ENCODE measurements at places on chromosomes 2 and 18.

- DNase-seq, result no peak
These were observed 40.9 kb upstream of the LAPTM4A start for GRCh38 chr2:20092226-20092900.

- no peak for DNase-seq
These were observed 14.2 kb upstream of the CLASP1 start for GRCh38 chr2:121663434-121663833.

DNA sequence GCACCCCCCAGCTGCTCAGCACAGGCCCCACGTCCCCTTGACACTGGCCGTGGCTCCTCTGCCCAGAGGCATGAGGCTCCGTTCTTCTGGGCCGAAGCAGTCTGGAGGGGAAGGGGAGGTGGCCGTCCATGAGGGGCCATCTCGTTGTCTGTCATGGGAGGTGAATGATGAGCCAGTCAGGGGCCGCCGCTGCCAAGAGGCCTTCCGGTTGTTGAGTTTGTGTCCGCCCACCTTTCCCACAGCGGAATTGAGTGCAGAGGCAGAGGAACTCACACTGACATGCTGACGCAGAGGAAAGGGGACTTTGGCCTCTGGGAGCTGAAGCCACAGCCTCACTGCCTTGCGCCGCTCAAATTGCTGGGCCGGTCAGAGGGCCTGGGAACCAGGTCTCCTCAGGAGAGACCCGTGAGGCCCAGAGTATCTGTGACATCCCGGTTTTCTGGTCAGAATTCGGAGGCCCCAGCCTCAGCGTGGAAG, 268.4 kb downstream of the ATAD2B start:
- DNase-seq, result no peak

- no peak for DNase-seq
These were observed 73.5 kb downstream of the FIGN start for GRCh38 chr2:163662141-163662780.

- DNase-seq, result no peak
These were observed 291.5 kb downstream of the TDRD15 start for GRCh38 chr2:21415234-21415633.

DNA sequence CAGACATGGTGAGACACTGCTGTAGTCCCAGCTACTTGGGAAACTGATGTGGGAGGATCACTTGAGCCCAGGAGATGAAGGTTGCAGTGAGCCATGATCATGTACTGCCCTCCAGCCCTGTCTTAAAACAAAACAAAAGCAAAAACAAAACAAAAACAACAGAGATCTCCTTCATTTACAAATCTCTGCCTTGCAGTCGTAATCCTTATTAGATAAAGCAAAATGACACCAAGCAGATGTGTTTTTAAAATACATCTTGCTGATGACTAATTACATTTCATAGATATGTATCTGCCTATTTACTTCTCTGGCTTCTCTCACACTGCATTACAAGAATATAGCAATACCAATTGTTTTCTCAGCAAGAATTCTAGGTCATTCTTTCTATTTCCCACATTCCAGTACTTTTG, 22.8 kb downstream of the NFE2L2 start:
- no peak for DNase-seq

GRCh38 chr2:109701362-109701761, 87.2 kb downstream of the SOWAHC start:
- no peak for DNase-seq

- no peak for DNase-seq
These were observed 133.7 kb downstream of the FBXO15 start for GRCh38 chr18:74013955-74014354.

DNA sequence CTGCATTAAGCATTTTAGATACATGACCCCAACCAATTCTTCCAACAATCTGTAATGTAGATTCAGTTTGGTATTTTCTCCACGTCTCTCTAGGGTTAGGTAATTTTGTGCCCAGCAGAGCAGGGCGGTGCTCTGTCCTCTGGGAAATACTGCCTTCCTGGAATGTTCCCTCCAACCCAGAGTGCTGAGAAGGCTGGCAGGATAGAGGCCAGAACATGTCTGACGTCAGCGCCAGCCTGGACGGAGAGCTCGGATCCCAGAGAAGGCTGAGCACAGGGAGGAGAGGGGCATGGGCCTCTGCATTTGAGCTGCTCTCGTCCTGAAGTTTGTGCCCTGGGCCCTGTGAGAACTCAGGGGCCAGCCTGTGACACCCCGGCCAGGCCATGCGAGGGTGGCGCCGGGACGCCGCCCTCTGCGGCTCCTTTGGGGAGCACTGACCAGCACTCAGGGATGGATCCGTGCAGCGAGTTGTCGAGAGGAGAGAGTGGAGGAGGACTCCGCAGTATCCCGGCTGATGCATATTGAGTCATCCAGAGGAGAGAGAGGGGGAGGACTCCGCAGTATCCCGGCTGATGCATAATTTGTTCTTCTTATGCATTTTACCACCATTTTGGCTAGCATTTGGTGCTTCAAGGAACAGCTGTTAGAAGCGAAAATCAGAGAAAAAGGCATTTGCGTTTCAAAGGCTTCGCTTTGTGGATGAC, 80.0 kb upstream of the PXDN start:
- peak; percentile 62 for DNase-seq

DNA sequence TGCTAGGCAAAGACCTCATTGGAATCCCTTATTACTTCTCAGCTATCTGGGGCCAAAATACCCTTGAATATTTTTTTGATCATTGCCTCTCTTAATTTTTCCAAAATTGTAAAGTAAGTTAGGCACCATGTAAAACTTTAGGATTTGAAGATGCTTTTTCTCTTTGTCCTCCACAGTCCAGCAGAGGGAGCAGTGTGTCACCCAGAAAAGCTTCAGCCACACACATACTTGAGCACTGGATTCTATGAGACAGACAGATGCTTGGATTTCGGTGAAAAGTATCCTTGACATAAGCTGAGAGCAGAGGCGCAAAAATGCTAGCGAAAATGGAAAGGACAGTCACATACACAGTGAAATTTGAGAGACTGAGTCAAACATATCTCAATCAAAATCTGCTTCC, 74.7 kb upstream of the KCNJ3 start:
- DNase-seq, result peak; percentile 65

DNA sequence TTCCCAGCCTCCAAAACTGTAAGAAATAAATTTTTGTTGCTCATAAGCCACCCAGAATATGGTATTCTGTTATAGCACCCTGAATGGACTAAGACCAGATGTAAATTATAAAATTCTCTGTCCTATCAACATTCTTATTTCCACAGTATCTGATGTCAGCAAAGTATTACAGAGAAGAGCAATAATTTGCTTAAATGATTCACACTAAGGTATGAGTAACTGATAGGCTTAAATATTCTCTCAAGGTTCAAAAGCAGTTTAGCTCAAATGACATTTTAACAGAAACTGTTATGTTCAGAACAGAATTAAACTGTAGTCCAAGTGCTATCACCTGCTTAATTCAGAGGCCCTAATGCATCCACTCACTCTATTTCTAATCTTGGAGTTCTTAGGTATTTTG, 12.8 kb downstream of the SESTD1 start:
- DNase-seq, result no peak

- no peak for DNase-seq
These were observed 59.1 kb downstream of the MAP3K20 start for GRCh38 chr2:173134703-173135102.

DNA sequence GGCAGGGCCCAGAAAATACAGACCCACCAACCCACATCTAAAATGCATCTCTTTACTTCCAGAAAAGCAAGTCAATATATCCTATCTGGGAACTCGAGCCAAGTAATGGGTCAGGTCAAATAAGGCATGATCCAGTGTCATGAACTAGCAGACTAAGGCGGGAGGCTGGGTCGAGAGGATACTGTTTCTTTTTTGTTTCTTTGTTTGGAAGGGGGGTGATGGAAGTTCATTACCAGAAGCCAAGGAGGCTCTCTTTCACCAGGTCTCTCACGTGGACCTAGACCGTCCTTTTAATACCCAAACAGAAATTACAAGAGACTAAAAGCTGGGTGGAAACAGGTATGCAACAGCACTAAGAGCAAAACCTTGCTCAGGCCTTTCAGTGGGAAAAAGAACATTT, 108.3 kb downstream of the HDAC4 start:
- DNase-seq, result no peak

DNA sequence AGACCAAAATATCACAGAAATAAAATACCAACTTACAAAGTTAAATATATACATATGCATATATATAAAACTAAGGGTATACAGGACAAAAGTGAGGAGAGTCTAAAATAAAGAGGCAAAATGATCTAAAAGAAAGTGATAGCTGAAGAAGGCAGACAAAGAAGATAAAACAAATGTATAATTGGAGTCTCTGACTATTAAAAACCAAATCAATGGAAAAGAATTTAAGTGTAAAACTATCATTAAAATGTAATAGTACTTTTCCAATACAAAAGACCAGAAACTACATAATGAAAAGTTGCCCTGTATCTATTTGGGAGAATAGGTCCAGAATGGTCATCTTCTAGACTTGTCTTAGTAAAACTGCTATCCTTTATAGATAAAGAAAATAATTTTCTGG, 267.4 kb upstream of the KLHL14 start:
- DNase-seq, result no peak

DNA sequence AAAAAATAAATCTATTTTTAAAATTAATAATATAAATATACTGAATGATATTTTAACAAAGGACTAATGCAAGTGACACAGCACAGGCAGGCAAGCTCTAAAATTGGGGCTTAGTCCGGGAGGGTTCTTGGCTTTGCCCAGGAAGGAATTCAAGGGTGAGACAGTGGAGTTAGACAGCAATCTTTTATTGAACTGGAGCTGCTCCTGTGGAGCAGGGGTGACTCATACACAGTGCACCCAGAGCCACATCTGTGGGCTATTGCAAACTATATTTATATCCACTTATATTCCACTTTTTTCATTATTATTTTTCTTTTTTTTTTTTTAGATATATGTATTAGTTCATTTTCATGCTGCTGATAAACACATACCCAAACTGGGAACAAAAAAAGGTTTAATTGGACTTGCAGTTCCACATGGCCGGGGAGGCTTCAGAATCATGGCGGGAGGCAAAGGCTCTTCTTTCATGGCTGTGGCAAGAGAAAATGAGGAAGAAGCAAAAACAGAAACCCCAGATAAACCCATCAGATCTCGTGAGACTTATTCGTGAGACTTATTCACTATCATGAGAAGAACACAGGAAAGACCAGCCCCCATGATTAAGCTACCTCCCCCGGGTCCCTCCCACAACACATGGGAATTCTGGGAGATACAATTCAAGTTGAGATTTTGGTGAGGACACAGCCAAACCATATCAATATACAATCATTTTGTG, 437.1 kb downstream of the BCL11A start:
- no peak for DNase-seq

DNA sequence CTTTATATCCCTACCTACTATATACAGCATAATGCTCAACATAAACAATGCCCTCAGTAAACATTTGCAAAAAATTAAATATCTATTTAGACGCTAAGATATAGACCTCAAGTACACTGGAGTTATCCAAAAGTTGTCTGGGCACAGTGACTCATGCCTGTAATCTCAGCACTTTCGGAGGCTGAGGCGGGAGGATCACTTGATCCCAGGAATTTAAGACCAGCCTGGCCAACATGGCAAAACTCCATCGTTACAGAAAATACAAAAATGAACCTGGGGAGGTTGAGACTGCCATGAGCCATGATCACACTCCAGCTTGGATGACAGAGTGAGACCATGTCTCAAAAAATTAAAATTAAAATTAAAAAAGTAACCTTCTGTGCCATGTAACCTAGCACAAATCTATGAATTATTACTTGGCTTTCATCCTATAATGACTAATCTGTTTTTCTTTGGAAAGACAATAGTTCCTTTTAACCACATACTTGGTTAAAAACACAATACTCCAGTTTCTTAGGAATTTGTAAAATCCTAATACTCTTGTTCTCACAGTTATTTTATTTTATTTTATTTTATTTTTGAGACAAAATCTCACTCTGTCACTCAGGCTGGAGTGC, 6.7 kb upstream of the TNFAIP6 start:
- no peak for DNase-seq

GRCh38 chr2:77016443-77017354, 505.5 kb downstream of the LRRTM4 start:
- DNase-seq, result no peak

- DNase-seq, result no peak
These were observed 263.0 kb downstream of the NDUFA10 start for GRCh38 chr2:239762106-239762505.

DNA sequence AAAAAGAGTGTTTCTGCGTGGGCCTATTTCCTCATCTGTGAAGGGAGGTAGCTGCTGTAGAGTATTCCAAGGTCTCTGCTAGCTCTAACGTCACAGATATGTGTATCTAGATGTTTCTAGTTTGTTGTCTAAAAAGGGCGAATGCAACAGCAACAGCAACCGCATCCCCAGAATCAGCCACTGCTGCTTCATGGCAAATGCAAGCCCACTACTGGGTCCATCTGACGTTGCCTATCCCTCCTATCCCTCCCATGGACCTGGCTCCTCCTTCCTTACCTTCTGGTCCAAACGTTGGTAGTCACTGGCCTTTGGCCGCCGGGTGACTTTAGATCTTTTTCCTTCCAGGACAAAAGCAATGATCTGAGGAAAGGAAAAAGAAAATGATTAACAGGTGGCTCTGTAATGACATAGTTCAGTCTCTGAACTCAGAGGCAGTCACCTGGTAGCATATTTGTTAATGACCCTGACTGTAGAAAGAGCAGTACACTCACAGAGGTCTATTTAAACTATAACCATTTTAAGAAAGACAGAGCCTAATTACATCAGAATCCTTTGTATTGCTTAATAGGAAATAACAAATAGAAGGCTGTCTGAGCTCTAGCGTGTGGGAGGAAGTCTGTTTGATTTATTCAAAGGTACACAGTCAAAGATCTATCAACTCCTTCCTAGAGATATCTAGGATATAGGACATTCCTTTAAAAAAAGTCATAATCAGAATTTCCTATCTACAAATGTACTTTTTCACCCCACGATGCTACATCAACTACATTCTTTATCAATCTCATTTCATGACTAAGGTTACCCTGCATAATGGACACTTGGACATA, 2.9 kb downstream of the TGOLN2 start:
- no peak for DNase-seq

GRCh38 chr18:55314031-55314430, 274.0 kb downstream of the TCF4 start:
- no peak for DNase-seq

- no peak for DNase-seq
These were observed 114.0 kb downstream of the NEDD4L start for GRCh38 chr18:58158008-58158407.

DNA sequence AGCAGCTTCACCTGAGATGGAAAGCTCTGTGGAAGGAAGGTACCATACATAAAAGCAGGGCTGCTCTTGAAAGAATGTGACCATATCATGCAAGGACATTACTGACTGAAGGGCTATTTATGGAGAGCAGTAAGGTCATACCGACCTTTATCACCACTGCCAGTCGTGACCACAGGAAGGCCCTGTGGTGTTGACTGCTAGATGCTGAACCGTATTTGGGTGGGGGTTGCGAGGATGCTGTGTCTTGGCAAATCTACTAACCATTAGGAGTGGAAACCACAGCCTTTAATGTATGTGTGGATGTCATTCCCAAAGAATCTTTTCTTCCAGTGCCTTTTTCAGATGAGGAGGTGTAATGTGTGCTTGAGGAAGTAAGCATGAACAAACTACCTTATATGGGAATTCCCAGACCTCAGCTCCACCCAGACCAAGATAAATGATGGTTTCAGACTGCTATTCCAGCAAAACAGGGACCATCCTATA, 60.8 kb downstream of the LIMS1 start:
- no peak for DNase-seq
